ENCODE measurements at places on chromosomes 4 and X.

DNA sequence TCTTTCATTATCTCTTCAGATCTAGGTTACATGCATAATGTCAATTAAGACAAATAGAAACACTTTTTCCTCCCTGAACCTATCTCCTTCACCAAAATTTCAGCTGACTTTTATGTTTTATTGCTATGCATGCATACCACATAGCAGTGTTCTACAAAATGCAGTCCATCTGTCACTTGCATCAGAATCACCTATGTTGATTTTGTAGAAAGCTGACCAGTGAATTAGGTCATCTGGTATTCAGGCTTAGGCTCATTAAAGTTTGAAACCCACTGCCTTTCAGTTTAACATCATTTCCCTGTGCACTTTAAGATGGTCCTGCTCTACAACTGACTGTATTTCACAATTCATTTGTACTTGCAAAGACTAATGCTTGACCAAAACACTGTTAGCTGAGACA lies 277.9 kb downstream of the CFAP299 start:
- no peak for DNase-seq

- no peak for DNase-seq
Measured at GRCh38 chr4:143728166-143728565, 27.7 kb upstream of the FREM3 start.

GRCh38 chr4:27215220-27215826 lies 354.7 kb downstream of the STIM2 start:
- no peak for DNase-seq

- no peak for DNase-seq
Measured at GRCh38 chrX:40179283-40179682, 81.5 kb upstream of the BCOR start.

GRCh38 chr4:74379912-74380311 lies 15.0 kb downstream of the EREG start:
- no peak for DNase-seq

DNA sequence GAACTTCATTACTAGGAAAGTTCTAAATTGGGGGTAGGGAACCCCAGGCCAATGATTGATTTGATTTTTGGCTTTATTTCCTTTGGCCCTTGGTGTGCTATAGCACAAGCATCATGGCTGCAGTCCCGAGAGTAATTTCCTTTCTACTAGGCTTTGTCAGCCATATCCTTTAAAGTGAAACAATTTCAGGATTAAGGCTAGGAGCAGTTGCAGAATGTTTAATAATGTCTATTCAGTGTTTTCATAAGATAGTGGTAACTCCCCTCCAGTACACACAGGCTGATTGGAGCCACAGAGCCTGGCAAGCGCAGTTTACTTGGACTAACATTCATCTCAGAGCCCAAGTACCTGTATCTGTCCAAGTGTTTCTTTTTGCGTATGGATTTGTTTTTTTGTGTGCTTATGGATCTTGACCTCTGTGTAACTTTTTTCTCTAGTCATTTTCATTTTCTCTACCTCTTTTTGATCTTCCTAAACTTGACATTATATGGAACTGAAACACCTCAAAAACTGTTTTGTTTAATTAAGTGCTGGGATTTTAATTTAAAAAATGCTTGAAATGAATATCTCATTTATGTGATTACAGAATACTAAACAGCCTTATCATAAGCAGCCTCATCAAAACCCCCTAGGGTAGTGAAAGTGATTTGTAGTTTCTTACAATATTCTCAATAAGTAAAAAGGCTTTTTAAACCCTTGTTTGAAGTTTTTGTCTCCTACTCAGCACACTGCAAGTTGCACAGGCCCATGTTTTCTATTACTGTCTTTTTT lies 7.5 kb downstream of the STIM2 start:
- DNase-seq: no peak

- DNase-seq: no peak
Measured at GRCh38 chr4:2790583-2791517, 2.0 kb upstream of the SH3BP2 start.

DNA sequence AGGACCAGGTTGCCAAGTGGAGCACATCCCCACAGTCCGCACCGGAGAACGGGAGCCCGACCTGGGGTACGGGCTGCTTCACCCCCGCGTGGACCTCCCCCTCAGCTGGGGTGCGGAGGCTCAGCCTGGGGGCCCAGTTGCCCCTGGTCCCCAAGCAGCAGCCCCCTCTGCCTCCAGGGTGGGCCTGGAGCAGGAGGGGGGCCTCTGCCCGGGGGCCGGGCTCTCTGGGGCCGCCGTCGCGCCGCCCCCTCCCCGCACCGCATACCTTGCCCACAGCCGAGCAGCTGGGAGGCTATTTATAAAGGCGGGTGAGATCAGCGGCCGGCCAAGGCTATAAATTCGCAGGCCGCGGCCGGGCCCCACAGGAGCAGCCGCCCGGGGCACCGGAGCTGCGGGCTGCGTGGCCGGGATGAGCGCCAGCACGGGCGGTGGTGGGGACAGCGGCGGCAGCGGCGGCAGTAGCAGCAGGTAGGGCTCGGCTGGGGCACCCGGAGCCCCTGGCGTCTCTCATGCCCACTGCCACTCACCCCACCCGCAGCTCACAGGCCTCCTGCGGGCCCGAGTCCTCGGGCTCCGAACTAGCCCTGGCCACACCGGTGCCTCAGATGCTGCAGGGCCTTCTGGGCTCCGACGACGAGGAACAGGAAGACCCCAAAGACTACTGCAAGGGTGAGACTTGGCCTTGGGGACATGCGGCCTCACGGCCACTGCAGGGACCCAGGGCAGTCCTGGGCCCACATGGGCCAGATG lies at the start of gene SRPK3:
Gene SRPK3, plus strand, starts transcription at position 364 of the 750 bp plus-strand sequence. Its CDS starts 46 bp downstream, at position 410.
- no peak for DNase-seq

GRCh38 chrX:74902806-74903205 lies 22.4 kb downstream of the NEXMIF start:
- DNase-seq: no peak

GRCh38 chrX:3230496-3230895 lies 116.0 kb downstream of the MXRA5 start:
- no peak for DNase-seq

DNA sequence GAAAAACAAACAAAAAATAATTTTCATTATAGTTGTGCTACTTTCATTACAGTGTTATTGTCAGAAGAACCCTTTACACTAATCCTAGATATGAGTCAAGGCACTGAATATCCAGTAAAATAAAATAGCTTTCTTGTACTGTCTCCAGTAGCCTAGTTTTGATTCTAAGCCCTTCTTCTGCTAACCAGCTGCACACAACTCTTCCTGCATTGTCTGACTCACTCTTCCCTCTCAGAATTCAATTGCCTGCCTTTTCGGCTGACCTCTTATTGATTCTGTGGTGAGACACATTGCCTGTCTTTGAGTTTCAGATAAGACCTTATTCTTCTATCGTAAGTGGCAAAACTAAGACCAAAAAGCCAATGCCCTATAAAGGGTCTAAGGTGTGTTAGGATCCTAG lies 26.7 kb upstream of the PCDH18 start:
- DNase-seq: no peak

DNA sequence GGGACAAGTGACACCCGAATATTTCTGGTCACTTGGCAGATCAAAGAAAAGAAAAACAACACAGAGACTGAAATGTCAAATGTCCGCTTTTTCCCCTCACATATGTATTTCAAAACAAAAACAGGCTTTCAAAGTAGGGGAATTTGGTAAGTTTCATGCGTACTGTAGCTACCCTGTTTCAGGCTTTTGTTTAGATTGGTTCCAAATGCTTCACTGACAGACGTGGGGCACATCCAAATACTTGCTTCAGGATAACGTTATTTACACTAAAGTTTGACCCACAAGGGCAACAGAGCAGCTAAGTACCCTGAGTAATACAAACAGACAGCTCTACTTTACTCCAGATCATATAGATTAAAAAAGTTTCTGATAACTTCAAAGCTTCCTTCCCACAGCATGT lies 804.5 kb upstream of the POU3F4 start:
- DNase-seq: no peak

DNA sequence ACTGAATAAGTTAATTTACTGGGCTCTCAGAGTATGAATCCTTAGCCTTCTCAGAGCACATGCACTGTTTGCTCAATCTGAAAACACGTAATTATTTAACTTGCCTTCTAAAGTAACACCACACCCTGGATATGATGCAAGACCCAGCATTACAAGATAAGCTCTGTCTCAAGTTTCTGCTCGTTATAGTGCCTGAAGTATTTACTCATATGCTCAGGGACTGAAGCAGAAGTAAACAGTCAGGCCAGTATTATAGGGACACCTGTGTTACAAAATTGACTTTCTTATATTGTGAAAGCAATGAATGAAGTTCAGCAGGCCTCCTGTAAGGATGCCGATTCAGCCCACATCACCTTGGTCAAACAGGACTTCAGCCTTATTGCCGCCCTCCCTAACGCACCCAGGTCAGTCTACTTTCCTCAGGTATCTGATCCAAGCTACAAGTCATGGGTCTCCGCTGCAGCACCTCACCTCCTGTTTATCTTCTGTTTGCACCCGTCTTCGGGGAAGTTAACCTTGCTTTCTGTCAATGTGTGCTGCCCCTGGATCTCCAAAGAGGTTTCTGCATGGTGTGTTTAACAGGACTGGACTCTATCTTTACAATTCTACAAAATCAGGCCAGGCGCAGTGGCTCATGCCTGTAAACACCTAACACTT lies 42.8 kb upstream of the KLF3 start:
- no peak for DNase-seq

DNA sequence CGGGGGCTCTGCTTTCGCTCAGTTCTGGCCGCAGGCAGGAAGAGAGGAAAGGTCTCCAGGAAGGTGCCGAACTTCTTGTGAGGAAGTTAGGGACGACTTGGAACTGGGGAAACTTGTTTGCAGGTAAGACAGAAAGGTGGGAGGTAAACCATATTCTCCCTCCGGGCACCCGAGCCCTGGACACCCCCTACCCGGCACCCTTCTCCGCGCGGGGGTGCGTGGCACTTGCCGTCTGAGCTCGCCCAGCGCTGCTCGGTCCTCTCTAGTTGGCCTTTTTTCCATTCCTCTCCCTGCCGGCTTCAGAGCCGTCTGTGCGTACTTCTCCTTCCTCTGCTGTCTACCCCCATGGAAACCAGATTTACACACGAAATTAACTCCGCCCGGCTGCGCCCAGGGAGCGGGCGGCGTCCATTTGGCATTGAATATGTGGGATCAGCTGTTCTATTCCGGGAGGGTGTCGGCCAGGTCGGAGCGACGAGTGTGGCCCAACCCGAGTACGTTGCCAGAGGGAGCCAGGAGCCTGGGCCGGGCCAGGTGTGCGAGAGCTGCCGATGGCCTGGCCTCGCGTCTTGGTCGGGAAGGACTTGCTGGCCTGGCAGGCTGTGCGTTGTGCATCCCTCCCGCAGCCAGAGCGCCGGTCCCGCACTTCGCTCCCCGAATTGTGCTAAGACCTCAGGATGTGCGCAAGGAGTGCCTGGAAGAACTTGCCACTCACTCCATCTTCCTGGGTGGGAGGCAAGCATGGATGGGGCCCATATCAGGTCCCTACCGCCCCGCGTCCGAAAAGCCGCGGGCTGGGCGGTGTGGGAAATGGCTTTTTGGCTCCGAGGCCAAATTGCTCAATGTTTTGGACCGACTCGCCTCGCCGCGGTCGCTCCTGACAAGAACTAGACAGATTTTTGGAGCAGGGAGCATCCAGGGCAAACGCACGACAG lies 1.7 kb downstream of the PDGFRA start:
- no peak for DNase-seq

DNA sequence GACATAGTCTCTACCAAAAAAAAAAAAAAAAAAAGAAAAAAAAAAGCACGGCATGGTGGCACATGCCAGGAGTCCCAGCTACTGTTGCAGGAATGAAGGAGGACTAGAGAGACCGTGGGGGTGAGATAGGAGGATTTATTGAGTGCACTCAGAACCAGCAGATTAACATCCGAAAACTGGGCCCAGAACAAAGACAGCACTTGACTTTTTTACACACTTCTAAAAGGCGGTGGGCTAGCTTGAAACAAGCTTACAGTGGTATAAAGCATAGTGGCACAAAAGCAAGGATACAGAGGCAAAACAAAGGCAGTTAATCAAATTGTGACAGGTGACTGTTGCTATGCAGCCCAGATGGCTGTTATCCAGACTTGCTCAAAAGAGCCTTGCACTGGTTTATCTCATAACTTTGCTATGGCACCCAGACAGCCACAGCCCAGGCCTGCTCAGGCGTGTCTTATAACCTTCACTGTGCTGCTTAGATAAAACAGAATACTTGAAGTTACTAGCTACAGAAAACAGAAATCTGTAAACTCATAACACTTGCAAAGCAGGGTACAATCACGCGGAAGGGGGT lies 9.9 kb upstream of the PI4K2B start:
- DNase-seq: no peak

DNA sequence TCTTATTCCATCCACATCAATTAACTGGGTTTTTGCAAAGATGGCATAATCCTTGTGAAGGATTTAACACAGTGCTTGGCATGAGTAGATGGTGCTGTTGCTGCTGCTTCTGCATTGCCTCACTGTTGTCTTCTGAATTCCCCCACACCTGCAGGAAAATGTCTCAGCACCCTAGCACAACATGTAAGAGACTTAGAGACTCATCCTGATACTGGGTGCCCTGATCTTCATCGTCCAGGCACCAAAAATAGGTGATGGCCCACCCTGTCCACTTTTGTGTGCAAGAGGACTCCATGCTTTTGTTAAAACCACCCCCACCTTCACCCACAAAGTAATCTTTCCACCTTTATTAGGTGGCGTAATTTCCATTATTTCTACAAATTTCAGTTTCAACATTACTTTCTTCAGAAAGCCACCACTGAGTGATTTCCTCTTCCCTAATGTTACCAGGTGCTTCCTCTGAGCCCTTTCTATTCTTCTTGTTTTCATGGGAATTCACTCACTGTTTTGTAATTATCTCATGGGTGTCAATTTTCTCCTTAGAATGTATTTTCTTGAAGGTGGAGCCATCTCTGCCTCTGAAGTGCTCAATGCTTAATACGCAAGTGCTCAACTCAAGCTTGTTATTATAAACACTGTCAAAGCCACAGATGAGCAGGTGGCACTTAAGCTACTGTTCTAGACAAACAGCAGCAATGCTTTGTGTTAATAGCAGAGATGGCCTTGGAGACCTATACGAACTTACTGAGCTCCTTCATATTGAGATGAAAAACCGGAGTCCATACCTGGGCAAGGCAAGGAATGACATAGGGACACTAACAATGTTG lies 89.5 kb downstream of the HS3ST1 start:
- DNase-seq: no peak

GRCh38 chrX:19512961-19513360 lies 2.3 kb downstream of the MAP3K15 start:
- DNase-seq: no peak

- no peak for DNase-seq
Measured at GRCh38 chrX:17820100-17820499, 41.0 kb downstream of the RAI2 start.

All from activated CD8-positive, alpha-beta memory T cell treated with anti-CD3 and anti-CD28 coated beads for 1 hour (primary cell).